ENCODE measurements at places on chromosomes 2 and 18. TPM values are rescaled to one million over a fixed set of nuclear protein-coding genes. Genes with fewer than 3 reads are reported as not detected.

- H3K27me3 ChIP-seq = no peaks in the 10 kb centered on the region
- DNase-seq = no peak
- no peak overlapping the region for H3K27ac ChIP-seq
These were observed 258.2 kb downstream of the LTBP1 start for GRCh38 chr2:33204945-33205344.

DNA sequence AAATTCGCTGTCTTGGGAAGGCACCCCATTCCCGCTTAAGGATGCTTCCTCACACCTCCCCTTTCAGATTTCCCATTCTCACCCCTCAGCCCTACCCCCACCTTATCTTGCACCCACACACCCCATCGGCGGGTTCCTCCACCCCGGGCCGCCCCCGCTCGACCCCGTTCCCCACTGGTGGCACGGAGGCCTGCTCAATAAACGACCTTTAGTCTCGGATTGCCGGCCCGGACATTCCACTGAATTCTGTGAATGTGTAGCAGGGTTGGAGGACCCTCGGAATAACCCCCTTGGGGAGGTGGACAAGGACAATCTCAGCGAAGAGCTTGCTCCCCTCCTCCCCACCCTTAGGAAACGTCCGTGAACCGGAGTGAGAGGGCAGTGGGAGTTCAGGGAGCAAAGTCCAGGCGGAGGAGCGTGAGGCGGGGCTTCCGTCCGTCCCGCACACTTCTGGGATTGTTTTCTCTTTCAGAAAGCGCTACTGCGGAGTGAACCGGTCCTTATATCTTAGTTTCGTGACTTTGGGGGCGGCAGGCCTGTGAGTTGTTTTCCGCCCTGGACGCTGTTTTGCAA, 2.8 kb upstream of the LBX2 start:
- H3K4me3 ChIP-seq = peak overlapping the region; percentile 56
- H3K36me3 ChIP-seq = no peaks in the 10 kb centered on the region
- H3K27me3 ChIP-seq = peaks cover 77% of the 10 kb centered on the region
- peak overlapping the region; percentile 73 for H3K27ac ChIP-seq
- no peak for DNase-seq

DNA sequence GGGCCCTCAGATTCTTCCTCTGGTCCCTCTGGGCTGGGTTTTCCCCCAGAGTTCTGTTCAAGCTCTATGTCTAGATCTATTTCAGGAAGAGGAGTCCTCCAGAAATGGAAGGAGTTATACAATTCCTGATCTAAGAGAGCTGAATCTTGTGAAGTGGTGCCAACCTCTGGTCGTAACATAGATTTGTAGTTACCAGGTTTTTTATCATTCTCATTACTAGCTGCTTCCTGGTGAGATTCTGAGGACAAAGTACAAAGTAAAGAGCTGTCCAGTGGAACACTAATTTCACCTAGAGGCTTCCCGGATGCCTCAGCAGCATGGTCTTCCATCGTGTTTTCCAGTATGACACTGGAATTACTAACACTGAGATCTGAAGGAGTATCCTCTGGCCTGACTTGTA, 44.1 kb downstream of the PPP4R1 start:
- no peaks in the 10 kb centered on the region for H3K4me1 ChIP-seq
- no peak for DNase-seq
- peaks cover 24% of the 10 kb centered on the region for H3K36me3 ChIP-seq

The STARD6 gene
- not detected for total RNA-seq

The MC5R gene
- not detected for total RNA-seq

DNA sequence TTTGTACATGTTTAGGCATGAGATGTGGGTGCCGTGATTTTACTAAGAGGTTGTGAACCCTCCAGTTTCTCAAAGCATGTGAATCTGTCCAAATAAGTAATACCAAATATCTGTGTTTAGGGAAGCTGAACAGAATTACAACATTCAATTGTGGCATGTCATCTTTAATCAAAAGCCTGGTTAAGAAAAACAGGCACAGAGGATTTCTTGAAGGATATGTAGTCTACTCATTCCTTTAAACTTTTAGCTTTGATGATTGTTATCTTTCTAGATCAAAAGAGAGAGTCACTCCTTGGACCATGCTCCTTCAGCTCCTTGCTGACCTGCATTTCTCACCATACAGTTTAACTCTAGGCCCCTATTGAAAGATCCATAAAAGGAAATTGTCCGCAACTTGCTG, 296.8 kb downstream of the STK39 start:
- no peaks in the 10 kb centered on the region for H3K27me3 ChIP-seq
- no peak for DNase-seq
- no peaks in the 10 kb centered on the region for H3K36me3 ChIP-seq

The ADI1 gene
- total RNA-seq = 65.2 TPM

The LOXHD1 gene
- total RNA-seq = 3.1 TPM

The TUBA4B gene
- 20.3 TPM for total RNA-seq

DNA sequence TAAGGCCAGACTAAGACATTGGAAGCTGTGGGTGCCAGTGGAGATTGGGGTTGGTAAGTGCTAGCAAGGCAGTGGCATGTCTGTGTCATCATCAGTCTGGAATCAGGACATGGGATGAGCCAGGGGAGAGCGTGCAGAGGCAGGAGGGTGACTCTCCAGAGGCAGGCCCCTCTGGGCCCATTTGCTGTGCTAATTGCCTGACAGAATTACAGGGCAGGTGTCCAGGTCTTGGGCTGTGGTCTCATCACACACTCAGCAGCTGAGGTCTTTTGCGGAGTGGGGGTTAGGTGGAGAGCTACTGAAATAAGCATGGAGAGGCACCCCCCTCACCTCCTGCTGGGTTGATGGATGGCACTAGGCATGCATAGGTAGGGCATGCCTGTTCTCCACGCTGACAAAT, 57.4 kb downstream of the CELF4 start:
- no peak overlapping the region for H3K4me3 ChIP-seq
- no peaks in the 10 kb centered on the region for H3K27me3 ChIP-seq
- H3K4me1 ChIP-seq = no peaks in the 10 kb centered on the region
- no peak for DNase-seq
- no peak overlapping the region for H3K27ac ChIP-seq

DNA sequence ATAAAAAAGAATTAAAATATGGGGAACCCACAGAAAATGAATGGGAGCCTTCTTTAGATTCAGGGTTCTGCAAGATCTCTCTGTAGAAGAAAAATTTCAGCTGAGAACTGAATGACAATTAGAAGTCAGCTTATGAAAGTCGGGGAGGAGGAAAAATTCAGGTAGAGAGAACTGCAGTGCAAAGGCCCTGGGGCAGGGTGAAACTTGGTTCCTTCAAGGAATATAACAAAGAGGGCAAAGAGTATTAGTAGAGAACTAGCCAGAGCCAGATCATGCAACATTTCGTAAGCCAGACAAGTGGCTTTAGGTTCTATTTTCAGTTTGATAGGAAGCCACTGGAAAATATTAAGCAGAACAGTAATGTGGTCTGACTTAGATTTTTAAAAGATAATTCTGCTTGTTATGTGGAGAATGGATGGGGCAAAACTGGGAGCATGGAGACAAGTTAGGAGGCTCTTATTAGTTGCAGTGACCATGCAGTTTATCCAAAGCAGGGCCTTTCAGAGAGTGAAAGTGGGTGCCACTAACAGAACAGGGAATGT, 27.9 kb downstream of the RAB27B start:
- no peaks in the 10 kb centered on the region for H3K27me3 ChIP-seq
- no peaks in the 10 kb centered on the region for H3K36me3 ChIP-seq
- H3K4me1 ChIP-seq = no peaks in the 10 kb centered on the region
- H3K27ac ChIP-seq = no peak overlapping the region
- H3K4me3 ChIP-seq = no peak overlapping the region
- DNase-seq = no peak

The UGT1A8 gene
- 0.26 TPM for total RNA-seq

DNA sequence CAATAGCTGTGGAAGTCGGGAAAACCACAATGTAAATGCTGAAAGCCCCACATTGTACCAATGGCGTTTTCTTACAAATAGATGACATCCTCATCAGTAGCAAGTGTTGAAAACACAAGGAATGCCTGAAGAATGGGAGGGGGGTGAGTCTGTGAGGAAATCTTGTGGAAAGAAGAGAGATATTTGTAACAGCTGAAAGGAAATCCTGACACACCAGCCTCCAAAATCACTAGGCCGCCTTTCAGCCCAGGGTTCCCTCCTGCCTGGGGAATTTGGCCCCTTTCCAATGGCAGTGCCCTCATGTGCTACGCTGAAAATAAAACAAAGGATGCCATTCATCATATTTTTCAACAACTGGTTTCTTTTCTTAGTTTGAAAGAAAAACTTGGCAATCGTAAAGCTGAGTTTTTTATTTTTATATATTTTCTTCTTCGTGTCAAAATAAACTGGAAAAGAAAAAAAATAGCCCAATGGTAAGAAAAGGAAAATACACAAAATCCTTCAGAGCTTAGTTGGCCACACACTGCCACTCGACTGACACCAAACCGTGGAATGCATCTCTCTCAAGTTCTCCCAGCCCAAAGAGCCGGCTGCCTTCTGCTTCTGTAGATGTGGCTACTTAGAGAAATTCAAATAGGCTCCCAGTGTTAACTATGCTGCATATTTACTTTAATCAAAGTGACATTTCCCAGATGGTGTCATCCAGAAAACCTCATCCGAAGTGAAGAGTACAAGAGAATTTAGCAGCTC, 52.0 kb downstream of the FTCDNL1 start:
- H3K36me3 ChIP-seq = no peaks in the 10 kb centered on the region
- no peak overlapping the region for H3K27ac ChIP-seq
- no peaks in the 10 kb centered on the region for H3K27me3 ChIP-seq
- H3K4me1 ChIP-seq = no peaks in the 10 kb centered on the region
- no peak overlapping the region for H3K4me3 ChIP-seq

- H3K27me3 ChIP-seq = no peaks in the 10 kb centered on the region
- no peak overlapping the region for H3K27ac ChIP-seq
- no peak overlapping the region for H3K4me3 ChIP-seq
- no peaks in the 10 kb centered on the region for H3K36me3 ChIP-seq
- DNase-seq = no peak
- peaks cover 18% of the 10 kb centered on the region for H3K4me1 ChIP-seq
These were observed 143.6 kb downstream of the VAPA start for GRCh38 chr18:10057401-10057893.

The SKOR2 gene
- total RNA-seq = not detected

- no peak overlapping the region for H3K4me3 ChIP-seq
- H3K27ac ChIP-seq = no peak overlapping the region
- peak; percentile 59 for DNase-seq
- no peaks in the 10 kb centered on the region for H3K27me3 ChIP-seq
These were observed 149.4 kb upstream of the SLC1A4 start for GRCh38 chr2:64839844-64840243.

The ARHGAP25 gene
- total RNA-seq = 17.1 TPM

DNA sequence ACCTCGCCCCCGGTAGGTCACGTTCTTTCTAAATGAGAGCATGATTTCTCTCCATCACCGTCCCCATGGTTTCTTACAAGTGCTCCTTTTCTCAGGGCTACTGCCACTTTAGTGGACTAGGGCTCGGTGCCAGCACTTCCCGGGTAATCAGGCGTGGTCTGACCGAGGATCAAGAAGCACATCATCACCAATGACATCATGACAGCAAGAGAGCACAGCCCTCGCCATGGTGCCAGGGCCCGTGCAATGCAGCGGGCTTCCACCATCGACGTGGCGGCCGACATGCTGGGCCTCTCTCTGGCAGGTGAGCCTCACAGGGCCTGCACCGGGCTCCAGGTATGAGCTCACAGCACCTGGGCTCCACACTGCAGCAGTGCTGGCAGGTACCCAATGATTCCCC, 75.2 kb downstream of the INPP4A start:
- no peaks in the 10 kb centered on the region for H3K36me3 ChIP-seq
- no peak overlapping the region for H3K27ac ChIP-seq
- H3K27me3 ChIP-seq = no peaks in the 10 kb centered on the region
- H3K4me3 ChIP-seq = no peak overlapping the region
- DNase-seq = no peak

The TEKT4 gene
- 7.7 TPM for total RNA-seq

DNA sequence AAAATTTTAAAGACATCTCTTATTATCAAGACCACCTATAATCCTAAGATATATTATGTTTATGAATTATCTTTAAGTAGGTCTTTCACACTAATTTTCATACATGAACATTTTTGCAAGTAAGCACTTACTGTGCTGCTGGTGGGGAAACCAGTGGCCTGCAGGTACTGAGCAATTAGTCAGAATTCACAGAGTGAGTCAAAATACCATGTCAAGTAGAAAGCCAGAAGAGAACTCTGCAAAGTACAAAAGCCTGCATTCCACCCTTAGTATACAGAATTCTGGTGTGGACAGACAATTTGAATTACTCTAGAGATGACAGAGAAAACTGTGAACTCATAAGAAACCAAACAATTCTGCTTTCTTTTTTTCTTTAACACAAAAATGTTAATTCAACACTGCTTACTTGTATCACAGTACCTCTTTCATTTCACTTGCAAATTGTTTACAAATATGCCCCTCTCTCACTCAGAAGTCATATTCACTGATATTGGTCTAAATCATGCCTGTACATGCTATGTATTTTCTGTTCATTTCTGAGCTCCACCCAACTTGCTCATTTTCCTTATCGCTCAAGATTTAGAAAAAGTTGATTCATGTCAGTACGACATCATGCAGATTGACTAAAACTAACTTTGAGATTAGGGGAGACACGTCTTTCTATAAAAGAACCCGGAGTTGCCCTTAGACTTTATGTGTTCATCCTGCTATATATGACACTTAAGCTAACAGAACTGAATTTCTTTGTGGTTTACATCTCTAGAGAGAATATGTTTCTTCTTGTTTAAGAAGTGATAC, 182.9 kb downstream of the IKZF2 start:
- H3K4me1 ChIP-seq = no peaks in the 10 kb centered on the region
- H3K27ac ChIP-seq = no peak overlapping the region
- no peaks in the 10 kb centered on the region for H3K36me3 ChIP-seq
- DNase-seq = no peak

GRCh38 chr18:79258447-79258846, 137.3 kb upstream of the NFATC1 start:
- DNase-seq = no peak
- no peak overlapping the region for H3K27ac ChIP-seq
- no peak overlapping the region for H3K4me3 ChIP-seq
- peaks cover 13% of the 10 kb centered on the region for H3K36me3 ChIP-seq
- H3K4me1 ChIP-seq = no peaks in the 10 kb centered on the region

The TNS1 gene
- total RNA-seq = 377 TPM

The DES gene
- total RNA-seq = 23.9 TPM

The UGT1A7 gene
- total RNA-seq = not detected

GRCh38 chr2:46481198-46482193, 2.1 kb downstream of the TMEM247 start:
- no peaks in the 10 kb centered on the region for H3K27me3 ChIP-seq
- no peaks in the 10 kb centered on the region for H3K36me3 ChIP-seq
- H3K27ac ChIP-seq = no peak overlapping the region
- DNase-seq = no peak
- H3K4me3 ChIP-seq = no peak overlapping the region
- no peaks in the 10 kb centered on the region for H3K4me1 ChIP-seq

DNA sequence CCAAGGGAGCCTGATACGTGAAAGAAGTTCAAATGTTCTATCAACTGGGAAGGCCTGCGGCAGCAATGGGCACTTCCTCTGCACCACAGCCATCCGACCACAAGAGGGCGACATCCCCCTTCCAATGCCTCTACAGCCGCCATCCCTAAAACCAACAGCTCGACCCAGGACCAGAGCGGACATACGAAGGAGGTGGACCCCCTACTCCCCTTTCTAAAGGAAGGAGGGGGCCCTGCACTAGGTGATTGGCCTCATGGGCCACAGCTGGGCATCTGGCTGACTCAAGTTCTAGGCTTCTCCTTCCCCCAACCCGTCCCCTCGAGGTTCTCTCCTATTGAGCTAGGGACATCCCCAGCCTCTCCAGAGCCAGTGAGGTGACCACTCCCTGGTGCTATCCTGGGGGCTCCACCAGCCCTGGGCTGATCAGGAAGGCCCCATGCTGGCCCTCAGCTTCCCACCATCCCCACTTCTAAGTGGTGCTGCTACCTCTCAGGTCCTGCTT, 217.2 kb downstream of the TNS1 start:
- no peaks in the 10 kb centered on the region for H3K27me3 ChIP-seq
- H3K27ac ChIP-seq = no peak overlapping the region
- peaks cover 2% of the 10 kb centered on the region for H3K4me1 ChIP-seq
- peak; percentile 85 for DNase-seq
- no peaks in the 10 kb centered on the region for H3K36me3 ChIP-seq

Measured in lung (tissue), 17 donors.